ENCODE measurements at places on chromosomes 13 and 19. TPM values are rescaled to one million over a fixed set of nuclear protein-coding genes. Genes with fewer than 3 reads are reported as not detected.

IRGC gene
- total RNA-seq: not detected

GRCh38 chr19:33412601-33413425 lies 39.3 kb downstream of the CEBPG start:
- no peaks in the 10 kb centered on the region for H3K4me1 ChIP-seq
- no peaks in the 10 kb centered on the region for H3K36me3 ChIP-seq
- no peak for DNase-seq
- no peaks in the 10 kb centered on the region for H3K27me3 ChIP-seq
- no peak overlapping the region for H3K4me3 ChIP-seq

BCL2L12 gene
- 3.8 TPM for total RNA-seq

EID2B gene
- total RNA-seq: 3.8 TPM

GRCh38 chr13:20105161-20105689 lies 55.6 kb downstream of the GJA3 start:
- H3K27ac ChIP-seq: no peak overlapping the region
- no peaks in the 10 kb centered on the region for H3K27me3 ChIP-seq
- H3K36me3 ChIP-seq: no peaks in the 10 kb centered on the region
- H3K4me1 ChIP-seq: no peaks in the 10 kb centered on the region
- no peak overlapping the region for H3K4me3 ChIP-seq
- no peak for DNase-seq

MEIS3 gene
- 97.6 TPM for total RNA-seq

- H3K27ac ChIP-seq: no peak overlapping the region
- no peaks in the 10 kb centered on the region for H3K4me1 ChIP-seq
- DNase-seq: no peak
- H3K27me3 ChIP-seq: no peaks in the 10 kb centered on the region
These were observed 1.6 kb downstream of the WDR88 start for GRCh38 chr19:33133438-33134031.

CDC34 gene
- total RNA-seq: 44.4 TPM
